Upper lobe of right lung (tissue), 1 donor: ENCODE measurements at places on chromosomes 7 and 10. TPM values are rescaled to one million over a fixed set of nuclear protein-coding genes. Genes with fewer than 3 reads are reported as not detected.

The OPN4 gene
- total RNA-seq = not detected

The SEMA3D gene
- 13.6 TPM for total RNA-seq

The SLC16A9 gene
- total RNA-seq = 1.8 TPM

GRCh38 chr7:30479202-30480120 is 877 bp upstream of the NOD1 start:
- H3K27me3 ChIP-seq = no peaks in the 10 kb centered on the region
- peaks cover 39% of the 10 kb centered on the region for H3K4me1 ChIP-seq
- H3K4me3 ChIP-seq = peak overlapping the region; percentile 67
- H3K36me3 ChIP-seq = no peaks in the 10 kb centered on the region
- DNase-seq = no peak

The AS3MT gene
- total RNA-seq = 2.5 TPM

GRCh38 chr7:10940704-10941355 is 32.8 kb upstream of the PHF14 start:
- H3K27ac ChIP-seq = peak overlapping the region; percentile 98
- peaks cover 12% of the 10 kb centered on the region for H3K4me1 ChIP-seq
- no peaks in the 10 kb centered on the region for H3K27me3 ChIP-seq
- H3K36me3 ChIP-seq = peaks cover 26% of the 10 kb centered on the region

GRCh38 chr7:108234281-108234680 is 104.1 kb upstream of the LAMB4 start:
- H3K36me3 ChIP-seq = no peaks in the 10 kb centered on the region
- no peak overlapping the region for H3K4me3 ChIP-seq
- DNase-seq = no peak
- no peak overlapping the region for H3K27ac ChIP-seq
- H3K4me1 ChIP-seq = no peaks in the 10 kb centered on the region
- no peaks in the 10 kb centered on the region for H3K27me3 ChIP-seq

DNA sequence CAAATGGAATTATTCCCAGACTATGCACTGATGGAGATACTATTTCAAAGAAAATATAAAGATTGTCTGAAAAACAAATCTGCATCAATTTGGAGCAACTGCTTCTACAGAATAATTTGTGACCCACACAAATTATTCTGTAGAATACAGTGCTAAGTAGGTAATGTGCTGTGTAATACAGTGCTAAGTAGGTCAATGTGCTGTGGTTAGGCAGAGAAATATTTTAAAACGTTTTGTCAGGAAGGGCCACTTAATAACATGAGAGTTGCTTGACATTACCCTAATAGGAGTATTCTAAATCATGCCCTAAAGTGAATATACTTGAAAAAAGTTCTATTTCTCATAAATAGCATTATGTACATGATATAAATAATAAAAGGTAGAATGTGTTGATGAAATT is 116.5 kb upstream of the KCND2 start:
- no peaks in the 10 kb centered on the region for H3K36me3 ChIP-seq
- no peaks in the 10 kb centered on the region for H3K4me1 ChIP-seq
- H3K27me3 ChIP-seq = no peaks in the 10 kb centered on the region
- DNase-seq = no peak
- H3K4me3 ChIP-seq = no peak overlapping the region
